ENCODE measurements at places on chromosomes 2 and 18.

DNA sequence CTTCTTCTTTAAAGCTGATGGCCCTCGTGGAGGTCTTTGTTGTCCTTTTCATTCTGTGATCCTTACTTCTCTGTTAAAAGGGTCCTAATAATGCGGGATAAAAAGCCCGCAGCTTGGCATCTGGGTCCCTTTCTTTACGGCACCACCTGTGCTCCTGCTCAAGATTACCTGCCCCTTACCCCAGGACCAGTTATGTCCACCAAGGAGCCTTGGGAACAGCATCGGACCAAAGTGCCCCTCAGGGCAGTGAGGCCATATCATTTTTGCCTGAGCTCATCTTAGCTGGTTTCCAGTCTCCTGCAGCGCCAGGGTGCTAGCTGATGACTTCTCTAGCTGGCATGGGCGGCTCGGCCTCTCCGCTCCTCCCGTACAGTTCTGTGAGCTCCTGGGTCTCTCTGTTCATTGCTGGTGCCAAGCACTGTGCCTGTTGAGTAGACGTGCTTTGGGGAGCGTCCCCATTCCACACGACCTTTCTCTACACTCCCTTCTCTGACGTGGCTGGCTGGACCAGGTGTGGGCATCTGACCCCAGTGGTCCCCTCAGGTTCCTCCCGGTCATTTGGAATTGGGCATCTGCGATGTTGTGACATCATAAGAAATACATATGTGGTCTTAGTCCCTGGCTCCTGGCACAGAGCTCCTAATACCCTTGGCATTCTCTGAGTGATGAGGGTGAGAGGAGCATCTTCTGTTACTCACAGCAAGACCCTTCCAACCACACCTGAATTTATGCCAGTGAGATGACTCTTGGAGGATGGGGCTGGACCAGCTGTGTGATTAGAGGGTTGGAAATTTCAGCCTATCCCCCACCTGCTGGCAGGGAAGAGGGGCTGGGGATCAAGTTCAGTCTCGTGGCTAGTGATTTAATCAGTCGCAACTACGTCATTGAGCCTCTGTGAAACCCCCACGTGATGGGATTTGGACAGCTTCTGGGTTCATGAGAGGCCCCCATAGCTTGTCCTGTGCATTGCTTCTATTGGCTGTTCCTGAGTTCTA, 134.2 kb upstream of the HS6ST1 start:
- DNase-seq, result peak; percentile 53

DNA sequence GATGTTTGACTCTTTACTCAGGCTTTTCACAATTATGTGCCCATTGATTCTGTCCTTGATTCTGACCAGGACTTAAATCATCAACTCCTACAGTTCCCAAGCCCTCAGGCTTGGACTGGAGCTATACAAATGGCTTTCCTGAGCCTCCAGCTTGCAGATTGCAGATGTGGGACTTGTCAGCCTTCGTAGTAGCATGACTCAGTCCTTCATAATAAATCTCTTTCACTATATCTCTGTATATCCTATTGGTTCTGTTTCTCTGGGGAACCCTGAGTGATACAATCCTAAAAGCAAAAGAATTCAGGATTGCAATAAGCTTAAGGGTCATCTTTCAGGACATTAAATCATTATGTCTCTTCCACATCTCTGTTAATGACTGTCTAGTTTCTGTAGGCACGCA, 356.6 kb downstream of the RIT2 start:
- no peak for DNase-seq

- DNase-seq, result peak; percentile 32
Measured at GRCh38 chr2:239661334-239662312, 260.8 kb upstream of the HDAC4 start.

- peak; percentile 21 for DNase-seq
Measured at GRCh38 chr2:239168575-239168974, 232.2 kb downstream of the HDAC4 start.

DNA sequence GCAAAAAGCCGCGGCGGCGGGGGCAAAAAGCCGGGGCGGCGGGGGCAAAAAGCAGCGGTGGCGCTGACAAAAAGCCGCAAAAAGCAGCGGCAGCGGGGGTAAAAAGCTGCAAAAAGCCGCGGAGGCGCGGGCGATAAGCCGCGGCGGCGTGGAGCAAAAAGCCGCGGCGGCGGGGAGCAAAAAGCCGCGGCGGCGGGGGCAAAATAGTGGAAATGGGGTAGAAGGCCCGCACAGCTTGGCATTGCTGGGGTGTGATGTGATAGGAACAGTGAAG, 450.1 kb downstream of the ANKRD30B start:
- DNase-seq, result peak; percentile 5

DNA sequence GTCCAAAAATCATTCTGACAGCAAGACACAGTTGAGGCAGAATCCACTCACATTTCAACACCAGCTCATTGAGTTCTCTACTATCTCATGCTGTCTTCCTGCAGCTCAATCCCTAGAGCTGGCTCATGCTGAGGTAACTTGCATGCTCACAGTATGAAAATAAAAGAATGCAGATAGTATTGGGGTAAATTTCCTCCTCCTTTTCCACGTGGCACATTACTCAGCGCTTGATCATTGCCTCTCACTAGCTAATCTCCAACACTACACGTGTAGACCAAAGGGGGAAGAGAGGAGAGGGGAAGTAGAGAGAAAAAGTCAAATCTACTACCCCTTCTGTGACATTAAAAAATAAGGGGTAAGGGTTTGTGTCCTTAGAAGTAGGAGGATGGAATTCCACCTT, 300.6 kb downstream of the AFF3 start:
- DNase-seq, result peak; percentile 83

GRCh38 chr2:27996156-27996922, 105.8 kb downstream of the BABAM2 start:
- no peak for DNase-seq

DNA sequence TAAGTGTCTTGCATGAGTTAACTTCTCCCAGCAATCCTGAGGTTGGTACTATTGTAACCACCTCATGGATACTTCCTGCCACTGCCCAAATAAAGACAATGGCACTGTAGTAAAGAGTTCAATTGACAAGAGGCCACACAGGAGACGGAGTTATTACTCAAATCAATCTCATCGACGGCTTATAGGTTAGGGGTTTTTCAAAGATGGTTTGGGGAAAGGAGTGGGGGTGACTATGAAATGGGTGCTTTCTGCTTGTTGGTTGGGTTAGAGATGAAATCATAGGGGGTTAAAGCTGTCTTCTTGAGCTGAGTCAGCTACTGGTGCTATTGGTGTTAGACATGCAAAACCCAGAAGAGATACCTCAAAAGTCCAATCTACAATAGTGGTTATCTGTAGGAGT, 1258.0 kb upstream of the ZEB2 start:
- no peak for DNase-seq

- DNase-seq, result peak; percentile 23
Measured at GRCh38 chr2:203656522-203657287, 49.7 kb upstream of the CD28 start.

GRCh38 chr18:39835303-39836030, 2119.6 kb upstream of the PIK3C3 start:
- no peak for DNase-seq

- peak; percentile 21 for DNase-seq
Measured at GRCh38 chr2:190927301-190927700, 46.7 kb downstream of the GLS start.

- DNase-seq, result no peak
Measured at GRCh38 chr2:60746318-60746717, 9.8 kb upstream of the PAPOLG start.

DNA sequence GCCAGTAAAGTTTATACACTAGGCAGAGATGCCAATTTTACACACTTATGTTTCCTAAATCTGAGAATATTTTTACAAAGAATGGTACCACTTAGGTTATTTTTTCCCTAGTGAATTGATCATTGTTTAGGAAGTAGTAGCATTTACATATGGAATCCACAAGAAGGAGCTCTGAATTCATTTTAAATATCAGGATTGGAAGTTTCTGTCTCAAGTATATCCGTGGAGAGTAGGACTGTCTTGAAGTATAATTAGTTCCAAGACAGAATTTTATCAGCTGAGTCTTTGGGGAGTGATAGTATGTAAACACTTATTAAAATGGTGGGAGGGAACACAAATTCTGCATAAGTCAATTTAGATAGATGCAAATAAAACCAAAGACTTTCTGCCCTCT, 82.3 kb upstream of the FAM98A start:
- DNase-seq, result no peak

GRCh38 chr18:58862851-58863538, 1.7 kb upstream of the ZNF532 start:
- peak; percentile 91 for DNase-seq

GRCh38 chr2:203870941-203871340, 3.4 kb downstream of the CTLA4 start:
- no peak for DNase-seq

- no peak for DNase-seq
Measured at GRCh38 chr2:226158229-226158628, 641.4 kb downstream of the IRS1 start.

DNA sequence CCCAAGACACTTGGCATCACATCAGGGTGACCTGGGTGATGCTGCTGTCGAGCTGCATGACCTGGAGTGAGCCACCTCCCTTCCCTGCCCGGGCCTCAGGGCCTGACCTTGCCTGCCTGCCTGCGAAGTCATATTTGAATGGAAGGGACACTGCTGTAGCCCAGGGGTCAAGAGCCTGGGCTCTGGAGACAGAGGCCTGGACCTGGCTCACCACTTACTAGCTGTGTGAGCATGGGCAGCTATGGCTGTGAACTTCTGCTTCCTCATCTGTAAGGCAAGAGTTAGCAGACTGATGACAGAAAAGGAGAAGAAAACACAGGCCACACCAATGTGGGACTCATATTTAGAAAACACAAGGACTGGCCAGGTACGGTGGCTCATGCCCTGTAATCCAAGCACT, 118.7 kb downstream of the ZFP36L2 start:
- no peak for DNase-seq

GRCh38 chr2:199364153-199364552, 93.6 kb downstream of the SATB2 start:
- no peak for DNase-seq

DNA sequence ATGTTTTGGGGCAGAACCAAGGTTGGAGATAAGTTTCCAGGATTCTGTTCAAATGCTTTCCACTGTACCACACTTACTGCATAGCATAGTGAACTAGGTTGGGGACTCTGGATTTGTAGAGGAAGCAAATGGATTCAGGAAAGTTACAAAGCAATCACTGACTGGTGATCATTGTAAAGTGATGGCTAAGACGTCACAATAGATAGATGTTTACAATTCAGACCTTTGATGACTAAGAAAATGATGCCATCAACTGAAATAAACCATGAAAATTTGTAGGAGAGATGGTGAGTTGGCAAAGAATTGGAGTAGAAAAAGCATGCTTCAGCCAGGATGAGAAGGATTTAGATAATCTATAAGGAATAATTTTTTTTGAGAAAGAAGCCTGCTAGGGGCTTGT, 178.0 kb downstream of the UBE2E3 start:
- no peak for DNase-seq

GRCh38 chr18:8262221-8262620, 347.0 kb upstream of the RAB12 start:
- DNase-seq, result peak; percentile 19

GRCh38 chr18:48352051-48352755, 57.0 kb downstream of the ZBTB7C start:
- no peak for DNase-seq

GRCh38 chr2:88247531-88247930, 77.4 kb downstream of the THNSL2 start:
- no peak for DNase-seq

- peak; percentile 32 for DNase-seq
Measured at GRCh38 chr2:71608441-71608840, 155.1 kb downstream of the DYSF start.

- no peak for DNase-seq
Measured at GRCh38 chr2:182366628-182367027, 60.2 kb downstream of the PDE1A start.

- no peak for DNase-seq
Measured at GRCh38 chr2:21819454-21819853, 695.7 kb downstream of the TDRD15 start.
